ENCODE measurements at places on chromosomes 1 and 21. TPM values are rescaled to one million over a fixed set of nuclear protein-coding genes. Genes with fewer than 3 reads are reported as not detected.

The ADAMTS1 gene
- 141 TPM for total RNA-seq

The FMO1 gene
- total RNA-seq, result not detected

The AK5 gene
- 1.7 TPM for total RNA-seq

The AIDA gene
- 86.5 TPM for total RNA-seq

The IRF6 gene
- total RNA-seq, result 21.2 TPM

The NUP210L gene
- not detected for total RNA-seq
